SJSA1 (cell line): ENCODE measurements at places on chromosomes 5 and 9.

DNA sequence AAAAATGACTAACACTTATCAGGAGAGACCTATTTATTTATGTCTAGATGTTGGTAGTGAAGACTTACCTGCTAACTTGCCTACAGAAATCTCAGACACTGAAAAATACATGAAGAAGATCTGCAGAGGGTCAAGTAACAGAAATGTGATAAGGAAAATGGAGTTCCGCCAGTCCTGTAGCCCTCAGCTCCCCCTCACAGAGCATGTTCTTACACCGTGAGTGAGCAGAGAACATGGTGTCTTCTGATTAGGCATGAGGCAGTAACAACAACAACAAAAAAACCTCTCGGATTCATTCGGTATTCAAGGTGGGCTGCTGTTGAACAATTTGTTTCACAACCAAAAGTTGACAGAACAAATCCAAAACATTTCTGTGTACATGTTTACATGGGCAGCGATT, 162.0 kb upstream of the SNX2 start:
- no peak for DNase-seq

- DNase-seq: no peak
Observed at GRCh38 chr9:131578731-131579504, 33.6 kb downstream of the PRRT1B start.

GRCh38 chr5:76926329-76927105, 26.3 kb upstream of the CRHBP start:
- no peak for DNase-seq

- peak; percentile 95 for DNase-seq
Observed at GRCh38 chr5:10702040-10702629, 58.9 kb downstream of the DAP start.

DNA sequence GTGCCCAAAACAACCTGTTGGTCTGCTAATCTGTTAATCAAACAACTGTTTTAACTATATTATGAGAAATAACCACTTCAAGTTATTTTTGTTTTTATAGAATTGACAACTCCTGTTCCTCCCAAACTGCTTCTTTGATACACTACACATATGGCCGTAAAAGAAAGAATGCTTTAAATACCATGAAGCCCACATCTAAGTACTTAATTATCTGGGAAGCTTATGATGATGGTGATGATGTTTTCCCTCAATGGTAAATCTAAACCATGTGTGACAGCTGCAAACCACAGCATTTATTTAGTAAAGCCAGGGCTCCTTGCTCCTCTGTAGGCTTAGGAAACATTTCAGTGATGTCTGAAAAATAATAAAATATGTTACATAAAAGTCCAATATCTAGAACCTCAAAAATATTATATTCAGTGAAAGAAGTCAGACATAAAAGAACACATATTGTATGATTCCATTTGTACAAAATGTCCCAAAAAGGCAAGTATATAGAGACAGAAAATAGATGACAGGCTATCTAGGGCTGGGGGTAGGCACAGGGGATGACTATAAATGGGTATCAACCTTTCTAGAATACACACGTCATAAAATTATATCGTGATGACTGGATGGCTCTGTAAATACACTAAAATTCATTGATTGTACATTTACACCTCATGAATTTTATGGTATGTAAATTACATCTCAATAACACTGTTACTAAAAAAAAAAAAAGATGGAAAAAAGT, 154.1 kb downstream of the EFNA5 start:
- no peak for DNase-seq

DNA sequence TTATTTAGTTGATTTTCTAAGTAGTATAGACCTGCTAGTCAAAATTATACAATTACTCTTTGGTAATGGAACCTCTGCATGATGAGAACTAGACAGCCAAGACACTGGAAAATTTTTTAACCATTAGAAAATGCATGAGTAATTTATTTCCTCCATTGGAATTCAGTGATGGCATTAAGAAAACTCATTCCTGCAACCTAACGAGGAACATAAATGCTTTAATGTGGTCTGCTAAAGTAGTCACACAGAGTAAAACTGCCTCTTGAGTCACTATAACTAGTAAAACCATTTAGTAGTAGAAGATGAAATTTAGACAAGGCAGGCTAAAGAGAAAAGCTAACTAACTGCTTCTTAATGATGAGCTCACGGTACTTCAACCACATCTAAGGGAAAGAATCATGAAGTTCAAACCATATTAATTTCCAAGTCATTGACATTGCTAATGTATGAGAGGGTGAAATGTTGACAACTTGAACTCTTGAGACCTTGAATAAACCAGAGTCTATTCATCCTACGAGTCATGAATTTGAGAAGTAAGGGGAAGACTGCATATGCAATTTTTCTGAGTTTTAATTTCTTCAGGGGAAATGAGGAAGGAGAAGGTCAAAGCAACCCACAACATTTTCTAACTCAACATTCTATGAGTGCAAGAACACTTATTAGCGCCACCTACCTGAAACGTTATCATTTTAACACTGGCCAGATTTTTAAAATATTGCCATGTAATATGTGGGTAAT, 74.4 kb downstream of the GLIS3 start:
- DNase-seq: no peak

GRCh38 chr9:126298063-126298801, 28.4 kb upstream of the MVB12B start:
- no peak for DNase-seq

- DNase-seq: no peak
Observed at GRCh38 chr9:37575001-37575400, 1.2 kb downstream of the FBXO10 start.

GRCh38 chr9:90724880-90725279, 76.7 kb upstream of the SYK start:
- no peak for DNase-seq

GRCh38 chr5:160507221-160507721, 85.6 kb downstream of the PTTG1 start:
- DNase-seq: no peak

DNA sequence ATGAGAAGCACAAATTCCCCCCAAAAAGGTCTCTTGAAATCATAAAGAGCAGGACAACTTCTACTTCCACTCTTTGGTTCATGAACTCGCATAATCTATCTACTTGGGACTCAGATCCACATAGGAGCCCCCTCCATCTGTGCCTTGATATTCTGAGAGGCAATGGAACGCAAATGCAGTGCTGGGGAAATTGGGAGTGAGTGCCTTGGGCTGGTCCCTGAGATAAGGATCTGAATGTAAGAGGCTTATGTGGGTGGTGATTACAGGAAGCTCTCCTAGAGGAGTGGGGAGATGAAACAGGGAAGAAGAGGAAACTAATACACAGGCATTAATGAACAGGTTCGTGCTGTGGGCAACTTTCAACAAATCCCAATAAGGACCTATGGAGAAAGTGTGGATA, 285.6 kb downstream of the RASEF start:
- no peak for DNase-seq

DNA sequence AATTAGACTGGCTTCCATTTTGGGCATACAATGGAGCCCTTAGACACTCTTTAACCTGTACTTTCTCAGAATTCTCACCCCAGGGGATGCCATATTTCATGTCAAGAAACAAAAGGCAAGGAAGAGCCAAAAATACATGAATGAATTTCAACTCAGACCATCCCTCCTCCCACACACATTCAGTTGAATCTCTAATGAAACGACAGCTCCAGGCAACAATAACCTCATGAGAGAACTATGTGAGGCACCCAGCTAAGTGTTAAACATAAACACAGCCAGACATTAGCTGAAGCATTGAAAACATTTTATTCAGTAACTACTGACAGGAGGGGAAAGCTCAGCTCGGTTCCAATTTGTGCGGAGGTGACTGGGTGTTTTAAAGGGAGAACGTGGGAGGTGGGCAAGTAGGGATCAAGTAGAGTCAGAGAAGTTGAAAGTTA, 1359.1 kb upstream of the CDH9 start:
- peak; percentile 14 for DNase-seq

DNA sequence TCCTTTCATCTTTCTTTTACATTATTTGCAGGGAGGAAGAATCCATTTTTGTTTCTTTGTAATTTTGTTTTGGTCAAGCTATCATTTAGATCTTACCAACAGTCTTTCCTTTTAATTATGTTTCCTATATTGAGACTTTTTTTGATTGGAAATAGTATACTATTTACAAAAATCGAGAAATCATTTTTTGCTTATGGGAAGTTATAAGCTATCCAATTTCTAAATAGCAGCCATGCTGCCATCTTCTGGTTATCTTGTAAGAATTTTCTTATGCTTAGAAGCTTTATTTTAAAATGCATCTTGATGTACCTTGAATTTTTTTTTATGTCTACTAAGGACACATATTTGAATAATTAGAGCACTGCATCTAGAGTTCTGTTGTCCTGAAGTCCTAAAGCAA, 821.2 kb downstream of the PTPRD start:
- no peak for DNase-seq

- DNase-seq: peak; percentile 98
Observed at GRCh38 chr9:87564111-87564510, 66.4 kb downstream of the DAPK1 start.

- no peak for DNase-seq
Observed at GRCh38 chr5:81850501-81851357, 99.8 kb upstream of the SSBP2 start.

- no peak for DNase-seq
Observed at GRCh38 chr5:80195837-80196400, 59.9 kb downstream of the SERINC5 start.

GRCh38 chr5:96745844-96746531, 61.8 kb downstream of the ERAP1 start:
- DNase-seq: no peak

DNA sequence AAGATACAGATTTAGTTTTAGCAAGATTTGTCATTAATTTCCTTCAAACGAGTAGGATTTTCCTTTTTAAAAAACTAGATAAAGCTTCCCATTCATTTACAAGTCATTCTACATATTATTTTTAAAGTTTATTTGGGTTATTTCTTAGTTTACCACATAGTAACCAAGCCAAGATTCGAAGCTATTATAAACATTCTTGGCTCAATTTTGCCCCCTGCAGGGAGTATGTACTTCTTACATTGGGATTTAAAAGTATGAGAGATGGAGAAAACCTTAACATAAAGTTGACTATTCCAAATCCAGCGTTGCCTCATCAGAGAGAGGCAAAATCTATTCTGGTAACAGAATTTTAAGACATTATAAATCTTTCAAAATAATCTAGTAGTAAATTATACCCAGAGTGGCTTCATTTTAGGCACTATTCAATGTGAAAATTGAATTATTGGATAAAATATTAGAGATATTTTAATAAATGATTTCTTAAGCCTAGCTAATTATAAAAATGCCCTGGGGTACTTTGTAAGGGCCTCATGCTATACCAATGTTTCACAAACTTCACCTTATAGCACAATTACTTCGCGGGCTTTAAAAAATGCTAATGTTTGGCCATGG, 39.1 kb downstream of the FBN2 start:
- no peak for DNase-seq
